NCI-H1417 (cell line): ENCODE measurements at places on chromosomes 12 and 14.
A peak's percentile ranks its signal among the peaks of the same experiment; 100 is the strongest.

GRCh38 chr14:36870776-36871175 lies 209.1 kb downstream of the PAX9 start:
- no peak for DNase-seq

DNA sequence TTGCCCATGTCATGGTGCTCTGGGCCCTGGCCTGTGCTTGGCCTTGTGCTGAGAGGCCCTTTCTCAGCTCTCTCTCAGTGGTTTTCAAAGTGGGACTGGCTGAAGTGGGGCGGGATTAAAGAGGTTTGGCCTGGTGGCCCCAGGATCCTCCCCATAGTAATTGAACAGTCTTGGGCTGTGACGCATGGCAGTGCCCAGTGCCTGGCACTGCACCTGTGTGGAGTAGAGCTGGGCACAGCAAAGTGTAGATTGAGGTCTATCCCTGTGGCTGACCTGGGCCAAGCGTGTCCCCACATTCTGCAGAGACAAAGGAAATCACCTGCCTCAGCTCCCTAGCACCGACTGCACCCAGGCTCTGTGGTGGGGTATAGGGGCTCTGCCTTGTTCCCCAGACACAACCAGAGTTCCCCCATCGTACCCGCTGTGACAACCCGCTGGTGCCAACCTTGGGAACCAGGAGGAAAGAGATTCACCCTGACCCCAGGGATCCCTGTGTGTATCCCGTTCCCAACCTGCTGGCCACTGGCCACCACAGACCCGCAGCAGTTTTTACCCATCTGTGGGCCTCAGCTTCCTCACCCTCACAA lies 9.9 kb upstream of the CYP46A1 start:
- DNase-seq = no peak

- DNase-seq = no peak
These were observed 44.3 kb upstream of the PSMA6 start for GRCh38 chr14:35247777-35248475.

- DNase-seq = no peak
These were observed 100.3 kb upstream of the SOX5 start for GRCh38 chr12:24049728-24050127.

GRCh38 chr12:49912345-49913255 lies 8.9 kb upstream of the FAIM2 start:
- DNase-seq = no peak

GRCh38 chr14:66069830-66070541 lies 416.2 kb upstream of the CCDC196 start:
- no peak for DNase-seq

DNA sequence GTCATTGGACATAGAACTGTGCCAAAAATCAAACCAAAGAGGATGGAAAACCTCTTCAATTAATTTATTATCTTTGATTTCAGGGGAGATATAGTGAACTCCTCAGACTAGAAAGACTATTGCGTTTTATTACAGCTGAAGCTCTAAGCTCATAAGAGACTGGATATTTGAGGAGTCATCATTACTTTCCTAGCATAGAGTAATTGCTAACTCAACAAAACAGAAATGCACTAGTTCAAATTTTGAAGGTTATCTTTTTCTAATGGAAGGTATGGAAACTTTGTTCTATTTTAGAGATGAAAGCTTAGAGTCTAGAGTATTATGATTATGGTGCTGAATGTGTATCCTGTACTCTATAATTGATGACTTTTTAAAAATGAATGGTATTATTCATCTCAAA lies 5.3 kb upstream of the BEST3 start:
- no peak for DNase-seq

DNA sequence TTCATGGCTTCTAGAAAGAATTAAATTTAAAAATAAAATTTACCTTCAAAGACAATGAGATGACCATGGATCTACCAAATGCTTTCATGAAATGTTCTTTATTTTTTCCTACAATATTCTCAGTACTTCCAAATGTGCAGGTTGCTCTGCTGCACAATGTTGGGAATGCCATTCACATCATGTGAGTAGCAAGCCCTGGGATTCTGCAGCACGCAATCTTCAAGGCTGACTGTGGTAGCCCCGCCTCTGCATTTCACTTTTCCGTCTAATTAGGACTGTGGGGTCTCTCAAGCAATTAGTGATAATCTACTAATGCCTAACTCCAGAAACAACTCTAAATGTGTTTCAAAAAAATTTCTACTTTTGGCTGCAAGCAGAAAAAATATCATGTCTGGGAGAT lies 13.7 kb upstream of the NTN4 start:
- DNase-seq = no peak

DNA sequence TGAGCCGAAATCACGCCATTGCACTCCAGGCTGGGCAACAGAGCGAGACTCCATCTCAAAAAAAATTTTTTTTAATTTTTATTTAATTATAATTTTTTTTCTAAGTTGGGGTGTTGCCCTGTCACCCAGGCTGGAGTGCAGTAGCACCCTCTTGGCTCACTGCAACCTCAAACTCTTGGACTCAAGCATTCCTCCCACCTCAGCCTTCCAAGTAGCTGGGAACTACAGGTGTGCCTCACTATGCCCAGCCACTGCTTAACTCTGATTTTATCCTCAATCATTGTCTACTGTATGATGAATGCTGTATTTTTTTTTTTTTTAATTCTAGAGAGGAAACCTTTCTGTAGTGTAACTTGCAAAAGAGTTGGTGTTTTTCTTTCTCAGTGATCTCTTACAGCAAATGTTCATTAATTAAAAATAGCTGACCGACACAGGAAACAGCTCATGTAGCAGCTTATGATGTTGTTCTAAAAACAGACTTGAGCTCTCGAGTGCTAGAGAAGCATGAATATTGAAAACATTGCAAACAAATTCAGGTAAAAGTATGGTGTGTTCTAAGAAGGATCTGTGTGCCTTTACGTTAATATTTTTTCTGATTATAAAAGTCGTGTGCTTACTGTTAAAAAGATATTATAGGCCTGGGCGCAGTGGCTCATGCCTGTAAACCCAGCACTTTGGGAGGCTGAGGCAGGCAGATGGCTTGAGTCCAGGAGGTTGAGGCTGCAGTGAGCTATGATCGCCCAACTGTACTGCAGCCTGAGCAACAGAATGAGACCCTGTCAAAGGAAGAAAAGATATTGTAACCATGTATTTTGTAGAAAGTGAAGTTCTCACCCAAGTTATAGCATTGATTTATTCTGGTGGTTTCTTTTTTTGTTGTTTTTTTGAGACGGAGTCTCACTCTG lies 68.9 kb downstream of the FGD4 start:
- no peak for DNase-seq

DNA sequence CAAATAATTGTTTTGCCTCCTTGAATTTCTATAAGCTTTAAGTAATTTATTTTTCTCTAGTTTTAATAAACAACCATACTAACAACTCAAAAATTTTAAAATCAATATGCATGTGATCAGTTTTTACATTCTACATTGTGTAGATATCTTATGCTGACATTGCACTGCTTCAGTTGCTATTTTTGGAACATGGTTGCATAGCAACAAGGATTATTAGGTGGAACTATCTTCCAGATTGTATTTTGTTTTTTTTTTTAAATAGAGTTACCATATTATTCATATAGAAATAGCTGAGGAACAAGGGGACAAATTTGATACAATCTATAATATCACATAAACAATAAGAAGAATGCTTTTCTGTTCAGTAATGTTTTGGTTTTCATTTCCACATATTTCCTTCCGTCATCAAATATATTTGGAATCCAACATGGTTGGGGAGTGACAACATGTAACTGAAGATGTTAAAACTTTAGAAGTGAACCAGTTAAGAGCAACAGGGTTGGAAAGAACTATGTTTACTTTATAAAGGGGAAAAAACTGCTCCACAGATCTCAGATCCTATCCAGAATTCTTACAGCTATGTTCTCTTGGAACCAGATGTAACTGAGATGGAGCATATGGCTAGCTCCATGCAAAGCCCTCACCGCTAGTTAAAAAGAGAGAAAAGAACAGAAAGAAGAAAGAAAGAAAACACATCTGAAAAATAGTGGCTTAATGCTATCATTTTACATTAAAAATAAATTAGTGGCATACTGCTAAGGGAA lies 235.5 kb downstream of the NELL2 start:
- DNase-seq = no peak

- peak; percentile 82 for DNase-seq
These were observed 15.0 kb upstream of the FOXG1 start for GRCh38 chr14:28751467-28752058.

DNA sequence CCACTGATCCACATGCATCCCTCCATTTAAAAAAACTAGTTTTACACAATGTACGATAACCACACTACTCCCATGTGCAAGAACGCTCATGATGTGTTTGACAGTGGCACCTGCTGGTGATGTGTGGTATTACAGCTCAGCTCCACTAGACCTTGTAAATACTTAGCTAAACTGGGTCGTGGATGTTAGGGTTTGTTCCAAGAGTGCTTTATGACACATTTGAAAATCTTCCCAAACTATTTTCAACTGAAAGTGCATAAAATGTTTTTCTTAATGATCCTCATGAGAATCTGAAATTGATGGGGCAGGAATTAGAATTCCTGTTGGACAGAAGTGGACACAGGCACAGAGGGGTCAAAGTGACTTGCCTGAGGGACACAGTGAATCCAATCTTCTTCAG lies 99.2 kb downstream of the SCARB1 start:
- peak; percentile 51 for DNase-seq

- no peak for DNase-seq
These were observed 69.2 kb upstream of the ETV6 start for GRCh38 chr12:11580125-11580751.

GRCh38 chr12:18446061-18446644 lies 184.8 kb downstream of the PIK3C2G start:
- DNase-seq = no peak

DNA sequence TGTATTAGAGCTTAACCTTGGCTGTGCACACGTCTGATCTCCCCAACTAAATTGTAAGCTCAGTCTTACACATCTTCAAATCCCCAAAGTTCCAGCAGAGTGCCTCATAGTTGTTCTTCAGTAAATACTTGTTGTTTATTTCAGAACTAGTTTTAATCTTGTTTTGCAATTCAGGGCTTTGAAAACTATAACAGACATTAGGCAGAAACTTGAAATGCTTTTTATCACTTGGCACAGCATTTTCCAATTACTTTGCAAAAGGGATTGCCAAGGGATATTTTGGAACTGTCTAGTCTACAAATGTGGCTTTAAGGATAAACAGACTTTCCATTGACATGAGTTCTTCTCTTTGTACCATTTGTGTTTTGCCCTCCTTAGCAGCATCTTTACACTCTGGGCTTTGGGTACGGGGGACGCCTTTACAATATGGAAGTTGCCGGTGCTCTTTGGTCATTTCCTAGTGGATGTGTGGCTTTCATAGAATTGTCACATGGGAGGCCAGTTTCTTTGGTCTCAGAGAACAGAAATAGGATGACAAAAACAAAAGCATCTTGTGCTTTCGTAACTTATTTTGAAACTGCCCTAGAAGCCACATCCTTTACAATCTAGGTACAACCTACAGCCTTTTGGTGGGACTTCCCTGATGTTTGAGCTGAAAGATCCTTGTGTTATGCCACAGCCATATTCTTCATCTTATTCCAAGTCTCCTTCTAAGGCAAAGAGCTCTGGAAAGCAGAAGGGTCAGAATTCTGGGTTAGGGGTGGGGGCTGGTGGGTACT lies 96.9 kb downstream of the NPAS3 start:
- DNase-seq = no peak

GRCh38 chr12:84218406-84218805 lies 694.2 kb downstream of the SLC6A15 start:
- DNase-seq = no peak

- no peak for DNase-seq
These were observed 701.2 kb upstream of the FBXO33 start for GRCh38 chr14:40133463-40133862.

DNA sequence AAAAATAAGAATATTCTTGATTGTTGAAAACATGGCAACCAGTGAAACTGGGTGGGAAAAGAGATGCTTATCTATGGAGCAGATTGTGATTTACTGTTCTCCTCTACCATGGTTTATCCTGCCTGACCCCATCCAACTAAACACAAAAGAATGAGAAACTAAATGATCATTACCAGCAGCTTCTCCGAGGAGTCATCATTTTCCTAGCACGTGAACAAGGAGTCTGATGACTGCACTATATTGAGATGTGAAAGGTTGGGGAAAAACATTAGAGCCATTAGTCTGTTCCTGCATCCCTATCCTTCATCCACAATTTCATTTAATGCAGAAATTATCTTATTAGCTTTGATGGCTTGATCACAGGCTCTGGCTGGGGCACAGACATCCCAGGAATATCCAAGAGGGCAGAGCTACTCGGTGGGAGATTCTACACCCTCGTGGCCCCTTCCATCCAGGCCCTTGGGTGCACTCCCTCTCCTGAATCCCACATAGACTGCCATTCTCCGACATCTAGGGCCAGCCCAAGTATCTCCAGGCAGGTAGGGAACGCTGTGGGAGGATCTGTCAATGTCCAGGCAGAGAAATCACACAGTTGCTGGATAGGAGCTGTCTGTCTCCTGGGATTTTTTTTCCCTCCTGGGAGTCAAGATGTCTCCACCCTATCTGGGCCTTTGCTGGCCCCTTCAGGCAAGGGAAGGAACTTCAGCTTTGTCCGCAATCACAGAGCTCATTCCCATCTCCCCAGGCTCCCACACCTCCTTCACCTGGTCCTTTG lies 43.3 kb upstream of the DHRS4 start:
- peak; percentile 76 for DNase-seq

GRCh38 chr12:2095878-2096277 lies 43.1 kb downstream of the CACNA1C start:
- no peak for DNase-seq

- DNase-seq = no peak
These were observed 250.9 kb downstream of the ADGRD1 start for GRCh38 chr12:131204416-131205274.

DNA sequence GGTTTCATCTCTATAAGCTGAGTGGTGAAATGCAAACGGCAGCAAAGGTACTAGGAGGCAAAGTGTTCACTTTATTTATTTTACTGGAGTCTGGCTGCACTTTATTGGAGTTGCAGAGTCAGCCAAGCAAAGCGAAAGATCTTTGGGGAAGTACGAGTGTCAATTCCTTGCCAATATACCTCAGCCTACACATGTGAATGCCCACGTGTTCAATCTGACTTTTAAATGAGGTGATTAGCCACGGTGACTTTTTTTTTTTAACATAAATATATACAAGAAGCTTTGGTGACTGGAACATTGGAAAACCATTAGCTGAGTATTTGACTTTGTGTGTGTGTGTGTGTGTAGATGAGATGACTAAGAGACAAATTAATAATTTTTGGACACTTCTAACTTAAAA lies 178.8 kb downstream of the NTS start:
- DNase-seq = no peak

GRCh38 chr12:53852061-53852460 lies 86.6 kb upstream of the HOXC13 start:
- no peak for DNase-seq

GRCh38 chr12:4482936-4483335 lies 37.3 kb upstream of the FGF6 start:
- DNase-seq = no peak

GRCh38 chr12:65524666-65525065 lies 246.2 kb downstream of the MSRB3 start:
- DNase-seq = no peak

GRCh38 chr14:77622366-77622961 lies 6.0 kb upstream of the SPTLC2 start:
- DNase-seq = no peak
